Ovary (tissue), 10 donors: ENCODE measurements at places on chromosomes 7 and 10. TPM values are rescaled to one million over a fixed set of nuclear protein-coding genes. Genes with fewer than 3 reads are reported as not detected.

The PROSER2 gene
- polyA plus RNA-seq, result 2.8 TPM

The ATP5MK gene
- polyA plus RNA-seq, result 386 TPM

The HMX2 gene
- polyA plus RNA-seq, result not detected

The RTKN2 gene
- 0.52 TPM for polyA plus RNA-seq

The NT5C3A gene
- 22.4 TPM for polyA plus RNA-seq

The SPAG6 gene
- polyA plus RNA-seq, result 0.23 TPM

The LAMB4 gene
- polyA plus RNA-seq, result 0.10 TPM

The CRTAC1 gene
- polyA plus RNA-seq, result 3.2 TPM

The GIMAP6 gene
- 38.1 TPM for polyA plus RNA-seq

The RNF148 gene
- 0.18 TPM for polyA plus RNA-seq

The ZNF736 gene
- polyA plus RNA-seq, result 7.9 TPM

The PDGFA gene
- polyA plus RNA-seq, result 8.7 TPM

The MKX gene
- 11.2 TPM for polyA plus RNA-seq

The LIPF gene
- not detected for polyA plus RNA-seq

The ATOH7 gene
- polyA plus RNA-seq, result 0.16 TPM

The CCDC172 gene
- not detected for polyA plus RNA-seq

The NANOS1 gene
- polyA plus RNA-seq, result 0.54 TPM

The TRIM73 gene
- 2.8 TPM for polyA plus RNA-seq

The NAT16 gene
- not detected for polyA plus RNA-seq

The COL17A1 gene
- 0.17 TPM for polyA plus RNA-seq

The MINPP1 gene
- 10.1 TPM for polyA plus RNA-seq

The ZEB1 gene
- 26.8 TPM for polyA plus RNA-seq

The NPFFR1 gene
- polyA plus RNA-seq, result 0.10 TPM

The FXYD4 gene
- not detected for polyA plus RNA-seq

The NXPH1 gene
- 0.05 TPM for polyA plus RNA-seq

The ADRB1 gene
- polyA plus RNA-seq, result not detected

The GDF2 gene
- polyA plus RNA-seq, result not detected

The GPER1 gene
- 2.0 TPM for polyA plus RNA-seq

The POM121 gene
- 23.5 TPM for polyA plus RNA-seq

The EPHB6 gene
- 14.1 TPM for polyA plus RNA-seq

The EIF5AL1 gene
- 0.43 TPM for polyA plus RNA-seq

The ANXA7 gene
- polyA plus RNA-seq, result 78.9 TPM

The PNLIPRP3 gene
- not detected for polyA plus RNA-seq

The GPNMB gene
- polyA plus RNA-seq, result 38.0 TPM

The MYL10 gene
- polyA plus RNA-seq, result not detected

The TMEM106B gene
- polyA plus RNA-seq, result 18.3 TPM

The TFEC gene
- polyA plus RNA-seq, result 2.3 TPM

The DGKI gene
- polyA plus RNA-seq, result 0.30 TPM

The PCDH15 gene
- polyA plus RNA-seq, result not detected

The PDE6C gene
- not detected for polyA plus RNA-seq

The PTN gene
- polyA plus RNA-seq, result 8.4 TPM

The ACTL6B gene
- polyA plus RNA-seq, result not detected

The RAMP3 gene
- polyA plus RNA-seq, result 4.0 TPM

The HOXA1 gene
- polyA plus RNA-seq, result 0.88 TPM

The SPAM1 gene
- polyA plus RNA-seq, result not detected
